ENCODE measurements at places on chromosomes 2 and 18. TPM values are rescaled to one million over a fixed set of nuclear protein-coding genes. Genes with fewer than 3 reads are reported as not detected.

- peaks cover 19% of the 10 kb centered on the region for H3K36me3 ChIP-seq
- peak overlapping the region; percentile 97 for H3K4me3 ChIP-seq
- H3K27me3 ChIP-seq, result no peaks in the 10 kb centered on the region
Measured at GRCh38 chr2:85601771-85602475, 575 bp downstream of the TMEM150A start.

DNA sequence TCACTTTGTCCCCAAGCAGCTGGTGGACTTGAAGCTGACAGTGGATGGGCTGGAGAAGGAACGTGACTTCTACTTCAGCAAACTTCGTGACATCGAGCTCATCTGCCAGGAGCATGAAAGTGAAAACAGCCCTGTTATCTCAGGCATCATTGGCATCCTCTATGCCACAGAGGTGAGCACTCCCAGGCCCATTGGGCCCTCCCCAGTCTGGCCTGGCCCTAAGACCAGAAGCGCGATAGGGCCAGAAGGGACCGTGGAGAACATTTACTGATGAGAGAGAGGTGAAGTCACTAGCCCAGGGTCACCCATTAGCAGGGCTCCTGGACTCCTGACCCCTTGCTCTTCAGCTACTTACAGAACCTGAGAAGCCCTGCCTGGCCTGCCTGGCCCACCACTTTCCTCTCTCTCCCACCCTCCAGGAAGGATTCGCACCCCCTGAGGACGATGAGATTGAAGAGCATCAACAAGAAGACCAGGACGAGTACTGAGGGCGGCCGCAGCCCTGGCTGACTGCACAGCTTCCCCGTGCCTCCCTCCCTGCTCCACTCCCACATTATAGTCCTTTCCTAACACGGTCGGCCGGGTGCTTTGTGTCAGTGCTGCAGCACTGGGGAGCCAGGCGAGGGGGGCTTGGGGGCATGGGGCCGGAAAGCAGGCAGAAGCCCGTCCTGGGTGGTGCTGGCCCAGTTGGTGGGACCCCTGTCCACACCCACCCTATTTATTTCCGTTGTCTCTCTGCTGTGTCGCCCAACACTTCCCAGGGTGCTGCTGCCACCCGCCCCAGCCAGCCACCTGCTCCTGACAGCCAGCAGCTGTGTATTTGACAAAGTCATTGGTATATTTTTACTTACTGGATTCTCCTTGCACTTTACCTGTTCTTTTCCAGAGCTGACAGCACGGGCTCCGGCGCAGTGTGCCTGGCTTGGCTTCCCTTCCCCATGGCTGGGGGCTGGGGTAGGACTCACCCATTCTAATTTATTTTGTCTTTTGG is 6.6 kb upstream of the TMEM214 start:
- no peak for DNase-seq
- H3K36me3 ChIP-seq, result peaks cover 26% of the 10 kb centered on the region
- H3K27ac ChIP-seq, result no peak overlapping the region
- no peak overlapping the region for H3K4me3 ChIP-seq
- no peaks in the 10 kb centered on the region for H3K27me3 ChIP-seq
- peaks cover 2% of the 10 kb centered on the region for H3K4me1 ChIP-seq

GRCh38 chr18:49630246-49630699 is 68.4 kb downstream of the LIPG start:
- H3K36me3 ChIP-seq, result no peaks in the 10 kb centered on the region
- peak; percentile 67 for DNase-seq
- H3K4me3 ChIP-seq, result no peak overlapping the region

DNA sequence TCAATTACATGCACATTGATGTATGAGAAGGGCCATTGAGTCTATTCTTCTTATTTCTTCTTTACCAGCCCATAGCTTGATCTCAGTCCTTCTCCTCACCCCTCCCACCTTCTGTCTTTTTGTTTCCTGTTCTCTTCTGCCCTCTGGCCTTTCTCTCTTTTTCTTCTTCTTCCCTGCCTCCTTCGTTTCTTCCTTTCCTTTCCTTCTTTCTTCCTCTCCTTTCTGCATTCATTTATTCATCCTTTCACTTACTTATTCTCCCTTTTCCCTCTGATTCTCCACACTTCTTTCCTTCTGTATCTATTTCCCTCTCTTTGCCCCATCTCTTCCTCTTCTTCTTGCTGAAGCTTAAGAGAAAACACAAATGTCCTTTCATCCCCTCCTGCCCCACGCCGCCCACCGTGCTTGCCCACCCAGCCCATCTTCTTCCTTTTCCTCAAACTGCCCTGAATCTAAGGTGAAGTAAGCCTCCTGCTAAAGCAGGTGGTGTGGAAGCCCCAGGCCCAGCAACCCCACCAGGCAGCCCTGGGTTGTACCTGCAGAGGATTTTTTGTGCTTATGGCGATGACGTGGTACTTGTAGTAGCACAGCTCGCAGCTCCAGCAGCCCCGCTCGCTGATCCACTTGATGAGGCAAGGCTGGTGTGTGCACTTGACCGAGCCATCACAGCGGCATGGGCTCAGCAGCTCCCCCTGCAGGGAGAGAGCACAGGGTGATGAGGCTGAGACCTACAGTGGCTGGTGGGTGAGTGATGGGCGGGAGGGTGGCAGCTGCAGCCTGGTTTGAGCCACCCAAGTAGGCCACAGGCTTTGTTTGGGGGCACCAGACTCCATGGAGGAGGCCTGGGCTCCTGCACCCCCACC is 89.0 kb downstream of the MARCHF4 start:
- H3K27me3 ChIP-seq, result no peaks in the 10 kb centered on the region
- no peak overlapping the region for H3K4me3 ChIP-seq
- H3K27ac ChIP-seq, result no peak overlapping the region
- no peak for DNase-seq

DNA sequence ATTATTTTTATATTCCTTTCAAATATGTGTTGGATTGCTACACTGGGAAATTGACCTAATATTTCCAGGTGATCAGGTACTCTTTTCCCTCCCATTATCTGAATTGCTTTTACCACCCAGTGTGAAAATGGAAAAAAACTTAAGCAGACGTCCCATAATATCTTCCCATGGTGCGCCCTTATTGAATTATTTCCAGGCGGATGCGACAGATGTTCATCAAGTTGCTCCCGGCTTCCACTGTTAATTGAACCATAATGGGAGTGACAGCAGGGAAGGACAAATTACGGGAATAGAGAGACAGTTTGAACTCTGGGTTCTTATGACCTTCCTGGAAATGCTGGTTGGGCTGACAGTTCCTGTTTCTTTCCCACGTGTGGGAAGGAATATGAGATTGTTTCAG is 93.3 kb downstream of the THSD7B start:
- H3K4me3 ChIP-seq, result no peak overlapping the region
- DNase-seq, result no peak
- H3K36me3 ChIP-seq, result no peaks in the 10 kb centered on the region
- no peaks in the 10 kb centered on the region for H3K4me1 ChIP-seq
- H3K27me3 ChIP-seq, result no peaks in the 10 kb centered on the region

GRCh38 chr2:80238692-80239469 is 65.7 kb downstream of the LRRTM1 start:
- peak; percentile 3 for DNase-seq
- no peaks in the 10 kb centered on the region for H3K27me3 ChIP-seq
- no peak overlapping the region for H3K4me3 ChIP-seq
- no peak overlapping the region for H3K27ac ChIP-seq

KCNJ13 gene
- total RNA-seq, result not detected

SLC5A7 gene
- not detected for total RNA-seq
